ENCODE measurements at places on chromosomes 4 and X. TPM values are rescaled to one million over a fixed set of nuclear protein-coding genes. Genes with fewer than 3 reads are reported as not detected.

Gene PDE6B
- 21.7 TPM for total RNA-seq

Gene CDKL2
- 7.3 TPM for total RNA-seq

Gene LINC00632
- under 0.01 TPM for total RNA-seq

Gene HTR2C
- total RNA-seq: not detected

Gene FAM241A
- 1.4 TPM for total RNA-seq

Gene TRO
- 19.5 TPM for total RNA-seq

Gene ELF4
- 22.7 TPM for total RNA-seq

Gene TEX13C
- not detected for total RNA-seq

Gene MTCP1
- 4.2 TPM for total RNA-seq

Gene SMPX
- total RNA-seq: not detected

Gene RHOH
- total RNA-seq: not detected

Gene CT45A10
- total RNA-seq: not detected

Gene SLC16A2
- total RNA-seq: 19.5 TPM

Gene PNMA6A
- total RNA-seq: 1.5 TPM

Gene PLXNB3
- 2.6 TPM for total RNA-seq

Gene ARHGAP6
- total RNA-seq: 3.1 TPM

Gene DGAT2L6
- total RNA-seq: not detected

Measured in renal cortical epithelial cell (primary cell).